Osteocyte (in vitro differentiated cells): ENCODE measurements at places on chromosomes 16 and 17. TPM values are rescaled to one million over a fixed set of nuclear protein-coding genes. Genes with fewer than 3 reads are reported as not detected.

DNA sequence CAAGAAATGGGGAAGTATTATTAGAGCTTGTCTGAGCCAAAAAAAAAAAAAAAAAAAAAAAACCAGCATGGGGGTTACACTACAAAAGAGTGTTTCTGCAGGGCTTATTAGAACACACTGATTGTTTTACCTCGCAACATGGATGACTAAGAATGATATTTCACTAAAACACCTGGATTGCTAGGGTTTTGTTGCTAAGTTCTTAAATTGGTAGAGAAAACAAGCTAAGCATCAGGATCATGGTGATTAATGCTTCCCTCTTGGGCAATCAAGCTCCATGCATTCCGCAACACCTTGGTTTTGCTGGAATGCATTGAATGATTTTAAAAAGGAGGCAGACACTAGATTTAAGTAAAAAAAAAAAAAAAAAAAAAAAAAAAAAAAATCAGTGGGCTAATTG lies 931.4 kb upstream of the CDH8 start:
- no peak for DNase-seq

DNA sequence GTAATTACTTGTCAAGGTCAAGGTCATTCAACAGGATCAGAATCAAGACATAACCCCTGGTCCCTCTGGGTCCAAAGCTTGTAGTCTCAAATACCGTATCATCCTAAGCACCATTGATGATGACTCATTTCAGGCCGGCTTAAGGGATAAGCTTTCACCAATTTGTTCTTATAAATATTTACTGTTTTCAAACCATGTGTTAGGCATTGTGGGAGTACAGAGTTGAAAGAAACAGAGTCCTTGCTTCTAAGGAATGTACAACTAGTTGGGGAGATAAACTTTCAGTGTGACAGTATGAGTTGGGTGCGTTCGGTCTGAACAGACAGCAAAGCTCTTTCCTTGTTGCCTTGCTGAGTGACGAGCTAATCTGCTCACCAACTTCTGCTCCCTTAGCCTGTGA lies 183.5 kb upstream of the MAF start:
- DNase-seq: no peak

DNA sequence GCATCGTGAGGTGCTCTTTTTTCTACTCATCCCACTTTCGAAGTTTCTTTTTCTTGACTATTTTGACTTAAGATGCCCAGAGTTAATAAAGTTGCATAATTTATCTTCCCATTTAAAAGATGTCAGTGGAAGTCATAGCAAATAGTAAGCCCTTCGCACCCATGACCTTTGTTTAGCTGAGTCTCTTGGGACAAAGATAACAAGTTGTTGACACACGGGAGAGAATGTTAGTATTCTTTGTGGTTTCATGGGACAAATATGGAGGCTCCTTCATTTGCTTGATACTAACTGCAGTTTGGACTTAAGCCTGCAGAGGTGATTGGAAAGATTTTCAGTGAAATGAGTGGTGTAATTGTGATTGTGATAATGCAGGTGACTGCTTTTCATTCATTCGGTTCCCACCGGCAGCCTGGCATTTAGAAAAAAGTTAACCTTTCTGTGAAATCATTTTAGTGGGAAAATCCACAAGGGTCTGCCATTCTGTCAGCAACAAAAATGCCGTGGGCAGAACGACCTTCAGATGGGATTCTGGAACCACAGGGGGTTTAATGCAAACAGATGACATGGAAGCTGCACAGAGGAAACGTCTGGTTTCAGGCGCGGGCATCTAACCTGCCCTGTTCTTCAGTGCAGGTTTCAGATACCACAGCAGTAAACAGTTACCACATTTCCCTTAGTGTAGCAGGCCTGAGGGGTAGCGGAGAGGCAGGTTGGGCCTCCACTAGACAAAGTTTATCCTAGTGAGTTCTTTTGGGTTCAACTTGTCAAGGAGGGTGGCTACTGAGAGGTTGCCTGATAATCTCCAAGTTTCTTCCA lies 123.0 kb downstream of the RPTOR start:
- no peak for DNase-seq

GRCh38 chr17:72829883-72830282 lies 262.6 kb downstream of the SLC39A11 start:
- no peak for DNase-seq

GRCh38 chr16:51155820-51156806 lies 5.0 kb upstream of the SALL1 start:
- no peak for DNase-seq

- no peak for DNase-seq
These were observed 129.3 kb upstream of the KCNJ16 start for GRCh38 chr17:69945698-69946185.

DNA sequence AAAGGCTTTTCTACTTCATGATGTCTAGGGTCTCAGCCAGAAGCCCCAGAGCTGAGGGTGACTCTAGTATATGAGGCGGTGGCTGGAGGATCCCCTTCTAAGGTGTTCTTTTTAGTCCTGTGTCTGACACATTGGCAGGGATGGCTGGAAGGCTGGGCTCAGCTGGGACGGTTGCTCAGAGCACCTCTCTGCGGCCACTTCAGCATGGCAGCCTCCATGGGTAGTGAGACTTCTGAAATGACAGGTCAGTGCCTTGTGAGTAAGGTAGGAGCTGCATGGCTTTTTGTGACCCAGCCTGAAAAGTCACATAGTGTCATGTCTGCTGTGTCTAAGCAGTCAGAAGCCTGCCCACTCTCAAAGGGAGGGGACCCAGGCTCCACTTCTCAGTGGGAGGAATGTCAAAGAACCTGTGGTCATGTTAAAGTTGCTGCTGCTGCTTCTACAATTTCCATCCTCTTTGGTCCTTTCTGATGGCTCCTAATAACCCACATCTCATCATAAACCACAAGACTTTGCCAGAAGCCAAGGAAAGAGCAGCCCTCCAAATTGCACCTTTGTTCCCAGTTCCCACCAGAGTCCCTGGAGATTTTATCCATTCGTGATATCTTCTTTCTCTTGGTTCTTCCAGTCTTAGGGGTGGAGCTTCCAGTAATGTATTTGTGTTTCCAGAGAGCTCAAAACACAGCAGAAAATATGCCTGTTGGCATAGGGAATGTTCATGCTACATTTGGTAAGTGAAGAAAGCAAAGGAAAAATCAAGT lies 15.4 kb upstream of the KCNG4 start:
- DNase-seq: no peak

- no peak for DNase-seq
These were observed 483.0 kb downstream of the TMEM114 start for GRCh38 chr16:8107296-8107695.

DNA sequence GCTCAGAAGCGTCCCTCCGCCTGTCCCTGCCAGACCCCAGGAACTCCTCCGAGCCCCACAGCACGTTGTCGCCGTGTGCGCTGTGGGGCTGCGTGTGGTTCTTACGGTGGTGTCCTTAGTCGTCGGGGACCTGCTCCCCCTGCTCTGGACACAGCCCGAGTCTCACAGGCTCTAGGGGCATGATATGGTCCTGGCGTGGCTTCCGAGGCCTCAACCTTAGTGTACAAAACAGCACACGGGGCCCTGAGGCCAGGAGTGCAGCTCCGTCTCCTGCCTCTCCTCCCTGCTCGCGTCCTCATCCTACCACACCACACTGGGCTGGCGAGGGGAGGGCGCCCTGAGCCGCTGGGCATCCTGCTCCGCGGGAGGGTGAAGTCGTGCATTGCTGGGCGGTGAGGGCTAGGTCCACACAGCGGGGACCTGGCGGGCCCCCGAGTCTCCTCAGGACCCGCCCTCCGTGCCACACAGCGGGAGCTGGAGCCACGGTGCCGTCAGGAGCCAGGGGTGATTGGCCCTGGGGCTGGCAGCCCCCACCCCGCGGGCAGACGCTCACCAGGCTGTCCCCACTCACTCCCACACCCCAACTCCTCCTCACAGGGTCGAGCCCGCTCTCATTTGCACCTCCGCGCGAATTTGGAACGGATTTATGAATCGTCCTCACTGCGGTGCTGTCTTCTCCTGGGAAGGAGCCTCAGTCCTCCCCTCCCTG lies 1.2 kb upstream of the MAFG start:
- no peak for DNase-seq

DNA sequence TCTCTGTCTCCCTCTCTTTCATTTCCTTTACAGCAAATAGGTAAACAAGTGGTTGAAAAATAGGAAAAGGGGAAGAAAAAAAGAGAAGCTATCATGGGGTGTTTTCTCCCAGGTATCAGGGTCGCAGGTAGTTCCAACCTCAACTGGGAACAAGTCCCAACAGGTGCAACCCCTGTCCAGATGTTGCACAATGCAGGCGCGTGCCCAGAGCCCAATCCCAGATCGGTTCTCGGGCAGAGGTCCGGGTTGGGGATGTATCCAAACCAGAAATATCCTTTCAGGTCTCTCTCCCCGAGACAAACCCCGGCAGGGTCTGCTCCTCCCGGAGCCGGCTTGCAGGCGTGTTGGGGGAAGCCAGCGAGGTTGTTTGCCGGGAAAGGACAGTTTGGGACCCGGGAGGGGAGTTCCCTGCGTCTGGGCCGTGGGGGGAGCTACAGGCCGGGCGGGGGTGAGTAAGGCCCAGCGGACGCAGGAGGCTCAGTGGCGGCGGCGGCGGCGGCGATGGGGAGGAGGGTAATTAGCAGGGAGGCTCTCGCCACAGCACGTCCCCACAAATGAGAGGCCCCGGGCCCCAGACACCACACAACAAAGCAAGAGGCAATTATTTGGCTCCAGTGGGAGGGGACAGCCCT lies 21.2 kb upstream of the SP6 start:
- DNase-seq: no peak

DNA sequence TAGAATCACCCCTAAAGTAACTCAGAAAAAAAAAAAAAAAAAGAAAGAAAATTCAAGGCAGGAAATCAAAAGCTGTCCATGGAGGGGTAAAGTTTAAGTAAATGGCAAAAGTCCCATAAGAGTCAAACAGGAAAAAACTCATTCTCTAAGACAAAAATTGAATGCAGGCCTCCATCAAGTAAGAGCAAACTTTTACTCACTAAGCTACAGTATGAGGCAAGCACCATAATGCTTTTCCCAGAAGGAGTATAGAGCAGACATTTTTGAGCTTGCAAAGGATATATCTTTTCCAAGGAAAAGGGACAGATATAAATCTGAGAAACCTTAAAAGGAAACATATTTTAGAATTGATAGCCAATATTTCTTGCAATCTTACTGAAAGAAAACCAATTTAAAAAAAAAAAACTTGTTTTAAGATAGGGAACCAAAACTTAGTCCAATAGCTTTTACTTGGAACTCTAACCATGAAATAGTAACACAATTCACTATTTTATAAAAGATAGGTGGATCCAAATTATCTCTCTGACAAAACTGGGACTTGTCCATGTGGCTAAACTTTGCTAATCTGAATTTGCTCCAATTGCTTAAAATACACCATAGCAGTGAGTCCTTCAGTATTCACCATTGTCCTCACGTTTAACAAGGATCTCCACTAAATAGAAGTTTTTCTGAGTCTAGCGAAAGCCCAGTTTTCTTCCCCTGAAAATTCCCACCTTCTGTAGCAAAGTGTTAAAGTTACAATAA lies 99.8 kb downstream of the CDH11 start:
- DNase-seq: no peak

- DNase-seq: no peak
These were observed 3.8 kb downstream of the CENPV start for GRCh38 chr17:16349431-16349830.

GRCh38 chr16:85173146-85173980 lies 61.1 kb upstream of the CIBAR2 start:
- no peak for DNase-seq

Gene ST3GAL2
- total RNA-seq: 66.5 and 67.6 TPM in 2 replicates

Gene ASPA
- not detected in 2 replicates for total RNA-seq

DNA sequence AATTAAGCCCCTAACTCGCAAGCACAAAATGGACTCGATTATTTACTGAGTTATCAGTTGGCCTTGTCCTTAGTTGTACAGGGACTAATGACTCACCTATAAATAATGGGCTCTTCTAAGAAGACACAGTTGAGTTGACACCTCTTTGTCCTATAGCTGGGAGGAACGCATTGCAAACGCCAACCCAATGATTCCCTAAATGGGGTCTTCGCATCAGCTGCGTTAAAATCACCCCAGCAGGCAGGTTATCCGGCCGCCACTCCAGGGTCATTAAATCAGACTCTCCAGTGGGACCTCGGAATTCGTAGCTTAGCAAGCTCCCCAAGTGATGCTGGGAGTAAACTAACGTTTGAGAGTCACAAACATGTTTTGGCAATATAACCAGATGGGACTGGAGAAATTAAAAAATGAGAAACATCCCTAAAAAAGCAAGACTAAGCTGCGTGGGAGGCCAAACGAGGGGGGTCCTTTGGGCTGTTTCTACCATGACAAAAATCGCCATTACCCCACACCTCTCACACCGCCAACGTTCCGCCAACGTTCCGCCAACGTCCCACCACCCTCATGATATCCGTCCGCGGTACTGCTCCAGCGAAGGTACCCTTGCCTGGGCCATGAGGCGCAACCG lies 932 bp upstream of the NFE2L1 start:
- no peak for DNase-seq

Gene CSHL1
- not detected in 2 replicates for total RNA-seq

Gene ACAP1
- total RNA-seq: 2.0 and 4.2 TPM in 2 replicates

Gene TBKBP1
- total RNA-seq: 16.5 and 17.4 TPM in 2 replicates

Gene PIK3R5
- not detected in 2 replicates for total RNA-seq

- DNase-seq: no peak
These were observed 1.2 kb downstream of the KRT14 start for GRCh38 chr17:41585301-41586056.

DNA sequence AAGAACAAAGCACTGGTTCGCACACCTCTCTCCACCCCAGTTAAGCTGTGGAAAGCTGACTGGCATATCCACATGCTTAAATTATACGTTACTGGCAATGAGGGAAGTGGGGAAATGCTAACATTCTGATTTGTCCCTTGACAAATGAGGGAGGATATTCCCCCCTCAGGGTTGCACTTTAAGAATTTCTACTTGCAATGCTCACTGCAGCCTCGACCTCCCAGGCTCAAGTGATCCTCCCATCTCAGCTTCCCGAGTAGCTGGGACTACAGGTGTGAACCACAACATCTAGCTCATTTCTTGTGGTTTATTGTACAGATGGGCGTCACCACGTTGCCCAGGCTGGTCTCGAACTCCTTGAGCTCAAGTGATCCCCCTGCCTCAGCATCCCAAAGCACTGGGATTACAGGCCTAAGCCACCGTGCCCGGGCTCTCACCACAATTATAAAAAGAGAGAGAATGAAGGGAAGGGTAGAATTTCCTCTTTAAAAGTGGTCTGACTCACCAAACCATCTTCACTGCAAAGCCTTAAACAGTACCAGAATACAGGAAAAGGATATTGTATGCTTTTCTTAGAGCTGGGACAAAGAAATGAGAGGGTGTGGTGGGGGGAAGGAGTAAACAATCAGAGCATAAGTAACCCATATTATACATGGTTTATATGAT lies 38.9 kb downstream of the KANSL1 start:
- no peak for DNase-seq

DNA sequence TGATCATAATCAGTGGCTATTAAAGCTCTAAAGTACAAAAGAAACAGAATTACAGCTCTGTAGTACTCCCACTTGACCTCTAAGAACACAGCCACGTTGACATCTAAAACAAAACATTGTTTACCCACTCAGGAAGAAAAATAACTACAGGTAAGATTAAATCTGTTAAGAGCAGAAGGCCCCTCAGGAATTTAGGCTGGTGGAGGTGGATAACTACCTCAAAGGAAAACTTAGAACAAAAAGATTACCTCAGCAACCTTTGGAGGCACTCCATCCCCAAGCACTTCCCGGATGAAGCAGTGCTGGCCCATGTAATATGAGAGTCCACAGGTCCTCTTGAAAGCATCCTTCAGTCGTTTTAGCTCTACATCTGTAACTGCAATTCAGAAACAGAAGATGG lies 46.7 kb downstream of the USP32 start:
- no peak for DNase-seq
